ENCODE measurements at places on chromosomes 5 and 9.

DNA sequence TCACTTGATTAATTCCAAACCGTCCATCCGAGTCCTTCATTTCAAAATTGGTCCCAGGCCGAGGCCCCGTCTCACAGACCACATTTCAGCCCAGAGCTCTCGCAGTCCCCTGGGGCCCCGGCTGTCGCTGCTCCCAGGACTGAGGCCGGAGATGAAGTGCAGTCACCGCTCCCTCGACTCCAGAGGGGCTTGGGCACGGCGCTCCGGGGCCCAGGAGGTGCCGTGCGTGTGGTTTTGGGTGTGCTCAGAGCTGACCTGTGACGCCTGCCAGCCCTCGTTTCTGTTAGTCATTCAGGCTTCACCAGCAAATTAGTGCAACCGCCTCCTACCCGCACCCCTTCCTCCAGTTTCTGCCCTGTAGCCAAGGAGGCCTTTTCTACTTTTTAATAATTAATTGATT is 48.7 kb upstream of the PHYKPL start:
- no peak for DNase-seq

DNA sequence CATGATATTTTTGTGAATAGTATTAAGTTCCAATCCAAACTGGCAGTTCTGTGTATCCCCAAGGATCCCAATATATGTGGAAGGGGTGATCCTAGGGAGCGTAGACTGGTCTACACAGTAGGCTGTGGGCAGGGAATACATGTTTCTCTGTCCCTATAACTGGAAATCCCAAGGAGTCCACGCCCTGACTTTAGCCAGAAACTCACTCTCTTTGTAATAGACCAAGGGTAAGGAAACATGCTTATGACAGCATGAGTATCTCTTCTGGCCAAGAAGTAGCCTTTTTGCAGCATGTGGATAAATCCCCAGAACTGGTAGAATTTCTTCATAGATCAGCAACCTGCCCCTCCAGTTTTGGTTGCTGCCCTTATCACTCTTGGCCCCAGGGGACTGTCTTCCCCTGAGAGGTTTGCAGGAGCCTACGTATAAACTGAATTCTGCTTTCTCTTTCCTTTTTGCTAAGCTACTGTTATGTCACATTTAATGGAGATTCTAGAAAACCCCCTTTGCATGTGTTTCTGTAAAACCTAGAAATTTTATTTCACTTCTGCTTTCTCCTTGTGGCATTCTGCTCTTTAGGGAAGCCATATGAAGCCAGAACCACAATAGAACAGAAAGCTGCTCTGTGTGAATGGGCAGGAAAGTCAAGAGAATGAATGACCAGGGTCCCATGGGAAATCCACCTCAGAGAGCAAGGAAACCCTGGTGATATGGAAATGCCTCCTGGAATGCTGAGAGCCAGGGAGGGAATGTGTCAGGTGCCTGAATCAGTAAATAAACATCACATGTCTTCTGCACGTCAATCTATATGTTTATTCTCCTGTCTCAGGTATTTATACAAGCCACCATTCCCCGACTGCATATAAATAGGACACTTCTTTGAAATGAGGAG is 3.5 kb downstream of the IFNA2 start:
- DNase-seq = no peak

- no peak for DNase-seq
Observed at GRCh38 chr5:132657676-132658380, at the start of gene IL13. IL13 (plus strand) TSS chr5:132658173; CDS start chr5:132658187, 14 bp downstream.

DNA sequence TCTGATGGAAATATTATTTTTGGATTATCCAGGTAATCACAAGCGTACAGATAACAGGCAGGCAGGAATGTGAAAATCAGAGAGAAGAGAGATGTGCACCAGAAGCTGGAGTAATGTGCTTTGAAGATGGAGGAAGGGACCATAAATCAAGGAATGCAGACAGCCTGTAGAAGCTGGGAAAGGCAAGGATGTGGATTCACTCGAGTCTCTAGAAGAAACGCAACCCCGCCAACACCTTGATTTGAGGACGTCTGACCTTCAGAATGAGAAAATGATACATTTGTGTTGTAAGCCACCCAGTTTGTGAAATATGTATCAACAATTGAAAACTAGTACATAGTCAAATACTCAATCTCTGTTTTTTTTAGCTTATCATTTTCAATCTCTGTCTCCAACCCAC is 207.6 kb upstream of the MPDZ start:
- DNase-seq = no peak

GRCh38 chr9:104934691-104935500 is 6.9 kb upstream of the ABCA1 start:
- no peak for DNase-seq

- no peak for DNase-seq
Observed at GRCh38 chr5:16666883-16667398, 50.1 kb upstream of the RETREG1 start.

GRCh38 chr9:90189306-90189705 is 453.3 kb downstream of the DIRAS2 start:
- no peak for DNase-seq

Data from right atrium auricular region (tissue), 2 donors.